AML-193 (cell line): ENCODE measurements at places on chromosomes 16 and 17.
A peak's percentile ranks its signal among the peaks of the same experiment; 100 is the strongest.

GRCh38 chr16:8885674-8886592 is 3.8 kb downstream of the LITAFD start:
- no peak for DNase-seq

DNA sequence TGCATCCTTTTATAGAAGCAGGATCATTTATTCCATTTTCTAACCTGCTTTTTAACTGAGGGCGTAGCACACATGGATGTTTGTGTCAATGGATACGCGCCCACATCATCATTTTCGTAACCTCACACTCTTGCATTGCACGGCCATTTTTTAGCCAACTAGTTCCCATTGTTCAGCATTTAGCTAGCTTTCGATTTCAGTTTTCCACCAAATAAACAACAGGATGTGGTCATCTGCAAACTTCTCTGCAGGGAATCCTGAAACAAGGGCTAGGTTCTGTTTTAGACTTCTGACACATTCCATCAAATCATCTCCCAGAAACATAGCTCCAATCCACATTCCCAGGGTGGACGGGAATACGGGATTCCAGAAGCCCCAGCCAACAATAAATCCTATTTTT is 6.4 kb downstream of the CYB561 start:
- DNase-seq, result peak; percentile 14

GRCh38 chr17:2851615-2852014 is 55.4 kb downstream of the RAP1GAP2 start:
- no peak for DNase-seq

DNA sequence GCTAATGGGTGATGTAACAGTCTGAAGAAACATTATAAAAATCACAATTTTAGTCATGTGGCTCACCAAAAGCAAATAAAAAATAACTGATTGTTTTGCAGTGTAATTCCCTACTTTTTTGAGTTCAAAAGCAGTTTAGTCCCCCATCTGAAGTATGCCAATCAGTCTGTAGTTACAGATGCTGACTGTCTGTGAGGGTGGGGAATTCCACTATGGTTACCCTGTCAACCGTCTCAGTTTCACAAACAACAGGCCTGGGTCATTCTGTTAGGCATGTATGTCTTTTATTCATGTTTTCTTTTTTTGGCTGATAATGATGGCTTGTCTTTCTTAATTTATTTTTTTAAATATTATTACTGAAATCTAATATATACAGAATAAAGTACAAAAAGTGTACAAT is 69.3 kb downstream of the STXBP4 start:
- no peak for DNase-seq

DNA sequence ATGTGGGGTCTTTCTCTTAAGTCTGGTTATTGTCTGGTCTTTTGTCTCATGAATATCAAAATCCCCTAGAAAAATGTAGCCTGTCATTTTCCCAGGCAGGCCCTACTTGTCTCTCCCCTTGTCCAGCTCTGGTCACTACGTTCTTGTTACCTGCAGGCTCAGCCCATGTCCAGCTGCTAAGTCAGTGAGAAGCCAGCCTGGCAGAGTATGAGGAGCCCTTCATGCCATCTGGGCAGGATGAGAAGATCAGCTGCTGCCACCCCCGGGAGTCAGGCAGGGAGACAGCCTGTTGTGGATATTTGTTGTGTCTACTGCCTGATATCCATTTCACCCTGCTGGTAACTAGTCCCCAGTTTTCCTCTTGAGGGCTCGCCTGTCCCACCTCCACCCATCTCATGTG is 88.9 kb downstream of the ASIC2 start:
- DNase-seq, result no peak
